ENCODE measurements at places on chromosomes 6 and 20.

DNA sequence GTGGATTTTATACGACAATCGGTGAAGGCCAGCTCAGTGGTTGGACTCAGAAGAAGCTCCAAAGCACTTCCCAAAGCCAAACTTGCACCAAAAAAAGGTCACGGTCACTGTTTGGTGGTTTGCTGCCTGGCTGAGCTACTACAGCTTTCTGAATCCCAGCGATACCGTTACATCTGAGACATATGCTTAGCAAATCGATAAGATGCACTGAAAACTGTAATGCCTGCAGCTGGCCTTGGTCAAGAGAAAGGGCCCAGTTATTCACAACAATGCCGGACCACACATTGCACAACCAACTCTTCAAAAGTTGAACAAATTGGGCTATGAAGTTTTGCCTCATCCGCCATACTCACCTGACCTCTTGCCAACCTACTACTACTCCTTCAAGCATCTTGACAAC, 70.2 kb downstream of the FILIP1 start:
- no peak for DNase-seq

GRCh38 chr6:16184129-16184528, 54.3 kb upstream of the GMPR start:
- DNase-seq: no peak

- DNase-seq: no peak
Measured at GRCh38 chr6:28053584-28053983, 26.8 kb upstream of the ZNF165 start.

DNA sequence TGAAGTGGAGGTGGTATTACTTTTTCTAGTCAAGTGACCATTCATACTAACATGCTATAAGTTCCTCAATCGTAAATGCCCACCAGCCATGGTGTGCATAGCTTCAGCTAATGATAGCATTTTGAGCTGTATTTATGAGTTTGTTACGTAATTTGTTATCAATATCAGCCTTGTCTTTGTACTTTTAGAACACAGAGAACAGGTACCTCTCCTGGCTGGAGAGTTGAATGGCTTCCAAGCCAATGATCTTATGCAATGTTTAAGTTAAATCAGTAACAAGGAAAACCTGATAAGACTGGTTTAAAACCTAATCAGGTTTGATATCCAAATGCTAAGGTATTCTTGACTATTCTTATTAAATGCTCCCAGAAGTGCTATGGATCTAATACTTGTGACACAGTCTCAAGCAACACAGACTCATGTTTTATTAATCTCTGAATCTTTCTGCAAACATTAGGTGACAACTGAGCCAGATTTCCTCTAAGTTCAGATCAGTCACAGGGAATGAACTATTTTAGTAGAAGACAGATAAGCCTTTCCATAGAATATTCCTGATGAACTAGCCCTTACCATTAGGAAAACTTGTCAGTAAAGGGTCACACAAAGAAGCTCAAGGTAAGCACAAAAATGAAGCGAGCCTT, 154.8 kb downstream of the PTPRK start:
- DNase-seq: no peak

DNA sequence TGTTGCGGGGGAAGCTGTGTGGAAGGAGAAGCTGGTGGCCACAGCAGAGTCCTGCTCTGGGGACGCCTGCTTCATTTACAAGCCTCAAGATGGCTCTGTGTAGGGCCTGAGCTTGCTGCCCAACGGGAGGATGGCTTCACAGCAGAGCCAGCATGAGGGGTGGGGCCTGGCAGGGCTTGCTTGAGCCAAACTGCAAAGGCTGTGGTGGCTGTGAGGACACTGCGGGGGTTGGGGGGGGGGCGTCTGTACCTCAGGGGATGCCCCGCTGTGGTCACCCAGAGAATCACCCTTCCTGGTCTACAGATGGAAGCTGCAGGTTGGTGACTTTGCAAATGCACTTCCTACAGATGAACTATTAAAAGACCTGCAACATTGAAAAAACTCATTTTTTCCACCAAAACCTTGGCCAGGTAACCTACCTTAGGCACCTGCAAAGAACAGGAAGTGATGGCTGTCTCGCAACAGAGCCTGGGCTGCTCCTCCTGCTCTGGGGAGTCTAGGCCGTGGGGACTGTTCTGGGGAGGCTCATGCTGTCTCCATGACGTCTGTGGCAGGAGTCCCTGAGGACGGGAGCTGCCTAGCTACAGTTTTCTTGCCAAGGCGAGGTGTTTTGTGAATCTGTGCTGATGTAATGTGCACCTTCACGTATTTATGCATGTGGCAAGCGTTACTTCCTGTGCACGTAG, 7.3 kb downstream of the NPBWR2 start:
- DNase-seq: peak; percentile 82

DNA sequence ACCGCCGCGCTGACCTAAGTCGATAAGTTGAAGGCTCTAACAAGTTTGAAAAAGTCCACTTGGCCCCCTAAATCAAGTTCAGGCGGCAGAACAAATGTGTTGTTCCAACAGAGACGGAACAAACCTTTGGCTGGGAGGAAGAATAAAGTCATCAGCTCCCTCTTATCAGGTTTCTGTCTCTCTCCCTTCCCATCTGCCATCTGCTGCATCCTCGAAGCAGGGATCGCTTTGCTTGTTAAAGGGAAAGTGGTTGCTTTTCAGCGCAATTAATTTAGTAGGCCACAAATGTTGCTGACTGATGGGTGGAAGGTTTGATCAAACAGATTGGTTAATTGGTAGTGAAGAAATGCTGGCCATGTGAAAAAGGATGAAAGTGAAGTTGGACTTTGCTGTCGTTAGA, 64.3 kb downstream of the CDH4 start:
- DNase-seq: peak; percentile 14

DNA sequence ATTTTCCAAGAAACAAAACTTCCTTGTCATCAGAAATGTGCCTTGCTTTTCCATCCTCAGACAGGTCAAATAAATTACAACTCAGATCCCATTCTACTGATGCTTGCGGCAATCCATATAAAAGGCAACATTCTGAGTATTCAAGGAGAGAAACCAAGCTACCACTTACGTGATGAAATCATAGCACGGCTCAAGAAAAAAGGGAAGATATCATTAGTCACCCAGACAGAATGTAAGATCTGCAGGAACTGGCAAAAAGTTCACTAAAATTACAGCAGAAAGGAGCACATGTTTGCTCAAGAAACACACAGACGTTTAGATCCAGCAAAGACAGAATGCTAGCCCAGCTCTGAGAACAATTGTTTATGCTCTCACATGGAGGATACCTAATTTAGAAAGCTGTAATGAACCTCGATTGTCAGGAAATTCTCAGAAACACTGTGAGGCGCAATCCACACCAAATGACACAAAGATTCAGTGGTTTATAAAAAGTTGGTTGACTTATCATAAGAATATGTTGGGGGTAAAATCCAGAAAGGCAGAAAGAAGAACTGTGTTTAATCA, 304.2 kb downstream of the ADGRG6 start:
- no peak for DNase-seq

GRCh38 chr6:75150685-75151412, 55.0 kb downstream of the COL12A1 start:
- DNase-seq: no peak

DNA sequence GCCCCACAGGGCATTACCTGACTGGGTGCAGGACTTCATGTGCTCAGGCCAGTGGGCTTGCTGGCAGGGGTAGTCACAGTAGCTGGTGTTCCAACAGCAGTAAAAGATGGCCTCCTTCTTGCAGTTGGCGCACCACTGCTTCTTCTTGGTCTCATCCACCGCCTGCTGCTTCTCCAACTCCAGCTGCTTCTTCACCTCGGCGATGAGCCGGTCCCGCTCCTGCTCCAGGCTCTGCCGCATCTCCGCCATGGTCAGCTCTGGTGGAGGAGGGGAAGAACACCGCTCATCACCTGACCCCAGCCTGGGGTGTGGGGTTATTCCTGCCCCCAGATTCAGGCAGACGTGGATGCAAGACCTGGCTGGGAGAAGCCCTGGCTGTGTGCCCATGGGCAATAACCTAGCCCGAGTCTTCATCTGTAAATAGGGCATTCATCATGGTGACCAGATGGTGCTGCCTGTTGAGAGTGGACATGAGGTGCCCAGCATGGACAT, 132.2 kb downstream of the ZMYND8 start:
- DNase-seq: no peak

GRCh38 chr6:128531696-128532095, 11.3 kb upstream of the PTPRK start:
- DNase-seq: no peak

- peak; percentile 41 for DNase-seq
Measured at GRCh38 chr20:57514273-57514751, 10.6 kb downstream of the CTCFL start.

- no peak for DNase-seq
Measured at GRCh38 chr6:17650656-17651309, 50.7 kb downstream of the FAM8A1 start.

GRCh38 chr20:10637563-10637962, 36.2 kb downstream of the JAG1 start:
- DNase-seq: no peak

DNA sequence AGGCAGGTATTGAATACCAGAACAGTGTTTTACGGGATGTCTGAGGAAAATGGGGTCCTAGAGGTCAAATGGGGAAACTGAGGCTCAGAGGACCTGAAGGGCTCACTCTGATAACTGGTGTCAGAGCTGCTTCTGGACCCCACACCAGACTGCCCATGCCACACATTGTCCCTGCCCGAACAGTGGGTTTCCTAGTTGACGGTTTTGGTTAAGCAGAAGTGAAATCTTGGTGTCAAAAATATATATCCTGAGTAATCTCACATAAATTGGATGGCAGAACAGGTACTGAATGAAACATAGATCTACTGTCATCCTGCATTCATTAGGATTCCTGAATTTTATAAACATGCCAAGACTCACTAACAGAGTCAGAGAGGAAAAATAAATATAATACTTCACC, 16.3 kb downstream of the NOX3 start:
- DNase-seq: no peak

DNA sequence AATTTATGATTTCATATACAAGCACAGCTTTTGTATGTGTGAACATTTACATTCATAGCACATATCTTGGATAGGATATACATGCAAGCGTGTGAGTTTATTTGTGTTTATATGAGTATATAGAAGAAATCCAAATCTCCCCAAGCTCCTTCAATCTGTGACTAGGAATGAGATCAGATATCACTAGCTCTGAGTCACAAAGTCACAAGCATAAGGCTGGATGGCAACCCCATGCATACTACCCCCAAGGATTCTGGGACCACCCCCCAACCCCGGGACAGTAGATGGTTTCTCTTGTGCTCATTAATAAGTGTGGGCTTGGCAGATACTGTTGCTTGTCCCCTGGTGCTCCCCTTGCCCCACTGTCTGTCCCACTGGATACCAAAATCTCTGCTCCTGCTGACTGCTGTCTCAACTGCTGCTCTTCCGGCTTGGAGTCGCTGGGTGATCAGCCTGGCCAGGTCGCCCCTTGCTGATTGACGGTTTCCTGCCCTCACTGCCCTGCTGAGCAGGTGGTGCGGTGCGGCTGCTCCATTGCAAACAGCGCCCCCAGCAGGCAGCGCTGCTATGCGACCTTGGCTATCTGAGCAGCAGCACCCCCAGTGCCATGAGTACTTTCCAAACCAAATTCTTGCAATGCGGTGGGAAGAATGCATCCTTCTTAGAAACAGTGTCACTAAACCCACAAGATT, 279.4 kb downstream of the CD83 start:
- DNase-seq: no peak

GRCh38 chr6:152378169-152378568, 259.0 kb downstream of the SYNE1 start:
- DNase-seq: no peak

GRCh38 chr20:21397341-21398108, at the start of gene NKX2-4:
TSS of gene NKX2-4 (minus strand) at chr20:21397526. CDS start at chr20:21397399, 127 bp downstream.
- no peak for DNase-seq

DNA sequence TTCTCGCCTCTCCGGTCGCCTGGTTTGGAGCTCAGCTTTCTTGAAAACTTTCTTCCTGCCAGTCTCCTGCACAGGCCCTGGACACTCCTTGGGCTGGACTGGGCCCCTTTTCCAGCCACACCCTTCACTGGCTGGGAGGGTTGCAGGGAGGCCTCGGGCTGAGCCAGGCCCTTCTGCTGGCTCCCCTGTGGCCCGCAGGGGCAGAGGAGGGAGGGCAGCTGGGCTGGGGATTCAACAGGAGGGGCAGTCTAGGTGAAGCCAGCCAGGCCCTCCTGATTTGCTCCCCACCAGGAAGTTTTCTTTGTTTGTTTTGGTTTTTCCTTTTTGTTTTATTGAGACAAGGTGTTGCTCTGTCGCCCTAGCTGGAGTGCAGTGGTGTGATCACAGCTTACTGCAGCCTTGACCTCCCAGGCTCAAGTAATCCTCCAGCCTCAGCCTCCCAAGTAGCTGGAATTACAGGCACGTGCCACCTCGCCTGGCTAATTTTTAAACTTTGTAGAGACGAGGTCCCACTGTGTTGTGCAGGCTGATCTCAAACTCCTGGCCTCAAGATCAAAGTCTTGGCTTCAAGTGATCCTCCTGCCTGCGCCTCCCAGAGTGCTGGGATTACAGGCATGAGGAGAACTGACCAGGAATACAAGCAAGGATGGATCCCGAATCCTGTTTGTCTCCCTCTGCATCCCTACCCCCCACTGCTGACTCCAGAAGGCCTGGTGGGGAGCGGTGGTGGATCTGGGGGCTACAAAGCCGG, 23.5 kb upstream of the CDH22 start:
- no peak for DNase-seq

- no peak for DNase-seq
Measured at GRCh38 chr6:1894954-1895353, 285.2 kb downstream of the FOXC1 start.

GRCh38 chr6:137341681-137342195, 122.6 kb upstream of the IFNGR1 start:
- DNase-seq: peak; percentile 71

DNA sequence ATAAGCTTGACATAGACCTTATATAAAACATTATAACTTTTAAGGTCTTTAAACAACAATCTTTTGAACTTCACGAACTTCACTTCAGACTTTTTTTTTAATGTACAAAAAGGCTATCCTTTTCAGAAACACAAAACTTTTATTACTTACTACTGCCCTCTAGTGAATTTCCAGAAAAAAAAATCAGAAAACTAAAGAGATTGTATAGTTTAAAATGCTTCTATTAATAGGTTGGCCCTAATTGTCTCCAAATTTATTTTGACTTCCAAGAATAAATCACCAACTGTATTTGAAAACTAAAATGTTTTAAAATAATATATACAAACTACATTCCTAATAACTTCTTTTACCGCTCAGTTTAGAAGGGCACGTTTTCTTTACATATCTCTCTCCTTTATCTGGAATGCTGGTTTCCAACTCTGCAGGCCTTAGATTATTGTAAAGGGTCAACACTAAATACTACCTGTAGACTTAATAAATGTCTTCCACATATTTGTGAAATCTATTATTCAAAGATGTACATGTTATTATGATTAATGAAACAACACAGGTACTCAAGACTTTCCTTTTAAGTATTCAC, 66.8 kb downstream of the LMBRD1 start:
- DNase-seq: no peak

DNA sequence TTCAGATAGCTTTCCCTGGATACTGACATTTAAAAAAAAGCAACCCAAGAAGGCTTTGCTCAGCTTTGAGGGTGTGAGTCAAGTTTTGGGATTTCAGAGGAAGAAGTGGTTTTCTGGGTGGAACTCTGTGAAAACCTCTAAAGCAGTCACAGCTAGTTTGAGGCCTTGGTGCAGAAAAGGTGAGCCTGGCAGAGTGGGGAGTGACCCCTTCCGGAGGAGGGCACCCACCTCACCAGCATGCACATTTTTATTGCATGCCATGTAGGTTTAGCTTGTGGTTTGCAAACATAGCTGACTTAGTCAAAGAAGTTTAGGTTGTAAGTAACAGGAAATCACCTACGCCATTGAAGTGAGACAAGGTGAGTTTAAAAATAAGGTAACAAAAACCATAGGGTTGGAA, 146.8 kb upstream of the PMEPA1 start:
- DNase-seq: no peak

- DNase-seq: no peak
Measured at GRCh38 chr6:111631903-111632460, 26.3 kb upstream of the TRAF3IP2 start.
